ENCODE measurements at places on chromosomes 16 and 17. TPM values are rescaled to one million over a fixed set of nuclear protein-coding genes. Genes with fewer than 3 reads are reported as not detected.

- DNase-seq = no peak
- no peaks in the 10 kb centered on the region for H3K4me1 ChIP-seq
These were observed 5.5 kb downstream of the USP32 start for GRCh38 chr17:60386147-60387058.

GRCh38 chr17:35257208-35257659 is 14.4 kb downstream of the SLFN5 start:
- no peak for DNase-seq
- H3K27me3 ChIP-seq = no peaks in the 10 kb centered on the region
- H3K36me3 ChIP-seq = peaks cover 3% of the 10 kb centered on the region
- no peak overlapping the region for H3K4me3 ChIP-seq
- H3K4me1 ChIP-seq = peaks cover 2% of the 10 kb centered on the region
- no peak overlapping the region for H3K27ac ChIP-seq

DNA sequence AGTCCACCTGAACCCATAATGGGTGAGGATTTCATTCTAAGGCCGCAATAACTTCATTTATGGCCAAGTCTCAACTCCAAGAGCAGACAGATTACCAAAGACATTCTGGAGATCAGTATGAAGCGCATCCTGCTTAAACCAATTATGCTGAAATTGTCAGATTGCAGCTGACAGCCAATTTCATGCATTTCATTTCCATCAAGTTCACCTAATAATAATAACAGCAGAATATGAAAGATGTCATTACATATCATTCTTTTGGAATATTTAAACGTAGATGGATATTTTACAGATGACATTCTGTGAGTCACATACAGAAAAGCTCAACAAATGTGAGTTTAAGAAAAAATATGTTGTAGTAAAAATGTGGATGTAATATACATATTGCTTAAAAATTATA is 54.9 kb upstream of the NACA2 start:
- H3K27me3 ChIP-seq = no peaks in the 10 kb centered on the region
- no peak overlapping the region for H3K4me3 ChIP-seq
- no peaks in the 10 kb centered on the region for H3K36me3 ChIP-seq
- no peak overlapping the region for H3K27ac ChIP-seq
- H3K4me1 ChIP-seq = no peaks in the 10 kb centered on the region

- H3K4me3 ChIP-seq = no peak within 1 kb of the TSS
- no peak within 1 kb of the TSS for H3K27ac ChIP-seq
- DNase-seq = peak; percentile 61
- H3K4me1 ChIP-seq = no peaks in the 10 kb centered on the region
These were observed at the start of gene IKZF3 for GRCh38 chr17:39863918-39864746. Gene IKZF3 (minus strand): TSS chr17:39864312. CDS start chr17:39864126, 186 bp downstream.

DNA sequence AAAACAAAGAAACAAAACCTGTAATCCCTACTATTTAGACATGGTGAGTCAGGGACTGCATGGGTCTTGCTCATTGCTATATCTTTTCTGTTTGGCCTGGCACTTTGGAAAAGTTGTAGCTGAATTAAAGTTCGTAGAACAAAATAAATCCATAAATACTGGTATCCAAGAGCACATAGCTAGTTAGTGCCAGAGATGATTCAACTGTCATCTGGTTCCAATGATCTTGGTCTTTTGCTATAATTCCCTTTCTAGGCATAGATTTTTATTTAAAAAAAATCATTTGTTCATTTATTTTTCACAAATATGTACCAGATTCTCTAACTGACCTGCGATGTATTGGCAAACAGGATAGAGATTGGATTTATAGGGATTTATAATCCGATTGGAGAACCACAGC is 1436.1 kb upstream of the GOT2 start:
- no peak overlapping the region for H3K4me3 ChIP-seq
- H3K27me3 ChIP-seq = no peaks in the 10 kb centered on the region
- H3K4me1 ChIP-seq = no peaks in the 10 kb centered on the region
- no peaks in the 10 kb centered on the region for H3K36me3 ChIP-seq

DNA sequence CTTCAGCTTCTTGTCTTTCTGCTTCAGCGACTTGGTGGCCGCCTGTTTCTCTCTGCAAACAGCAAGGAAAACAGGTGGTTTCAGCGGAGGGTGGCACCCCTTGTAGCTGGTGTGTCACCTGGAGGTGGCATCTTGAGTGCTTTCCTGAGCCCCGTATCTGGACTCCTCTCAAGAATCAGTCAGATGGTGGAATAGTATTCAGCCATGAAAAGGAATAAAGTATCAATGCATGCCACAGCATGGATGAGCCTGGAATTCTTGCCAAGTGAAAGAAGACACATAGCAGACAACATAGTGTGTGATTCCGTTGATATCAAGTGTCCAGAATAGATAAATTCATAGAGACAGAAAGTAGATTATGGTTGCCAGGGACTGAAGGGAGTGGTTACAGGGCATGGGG is 65.2 kb downstream of the NDE1 start:
- H3K27ac ChIP-seq = no peak overlapping the region
- H3K4me1 ChIP-seq = no peaks in the 10 kb centered on the region
- peaks cover 20% of the 10 kb centered on the region for H3K36me3 ChIP-seq
- no peak overlapping the region for H3K4me3 ChIP-seq
- H3K27me3 ChIP-seq = no peaks in the 10 kb centered on the region

The UMOD gene
- total RNA-seq = not detected
